AG04450 (cell line): ENCODE measurements at places on chromosomes 3 and 15.

- DNase-seq: no peak
Observed at GRCh38 chr3:136583823-136584222, 168.4 kb downstream of the STAG1 start.

GRCh38 chr3:147654827-147655226 is 245.7 kb downstream of the ZIC1 start:
- no peak for DNase-seq

DNA sequence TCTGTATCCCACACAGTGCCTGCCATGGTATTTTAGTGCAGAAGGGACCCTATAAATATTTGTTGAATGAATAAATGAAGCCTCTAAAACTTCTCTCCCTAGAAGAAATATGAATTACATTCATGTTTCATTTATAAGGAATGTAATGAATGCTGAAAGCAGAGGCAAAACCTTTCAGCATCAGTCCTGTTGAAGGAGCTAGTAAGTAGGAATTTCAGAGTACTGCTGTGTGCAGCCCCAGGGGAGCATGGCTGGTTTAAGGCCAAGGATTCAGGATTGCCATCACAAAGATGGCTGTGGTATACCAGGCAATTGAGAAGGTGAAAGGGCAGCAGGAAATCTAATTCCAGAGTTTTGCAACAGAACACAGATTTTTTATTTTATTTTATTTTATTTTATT is 1131.4 kb downstream of the IGSF11 start:
- peak; percentile 43 for DNase-seq

DNA sequence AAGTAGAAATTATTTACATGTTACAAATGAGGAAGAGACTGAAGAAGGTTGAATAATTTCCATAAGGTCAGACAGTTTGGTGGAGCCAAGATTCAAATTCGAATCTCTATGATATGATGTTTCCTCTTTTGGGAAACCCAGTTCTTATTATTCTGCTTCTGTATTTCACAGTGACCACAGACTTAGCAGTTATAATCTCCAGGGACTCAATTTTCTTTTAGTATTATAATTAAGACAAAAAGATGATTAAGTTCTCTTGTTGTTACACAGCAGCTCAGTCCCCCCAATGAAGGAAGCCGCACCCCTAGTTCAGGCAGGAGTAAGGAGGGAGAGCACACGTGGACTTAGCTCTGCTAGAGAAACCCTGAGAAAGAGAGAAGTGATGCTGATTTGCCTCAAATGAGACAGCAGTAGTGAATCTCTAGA is 130.6 kb downstream of the CCNL1 start:
- DNase-seq: no peak

GRCh38 chr15:66774001-66774814 is 72.2 kb downstream of the SMAD6 start:
- no peak for DNase-seq

GRCh38 chr15:63146684-63147083 is 10.6 kb downstream of the RPS27L start:
- DNase-seq: no peak

- no peak for DNase-seq
Observed at GRCh38 chr3:144521131-144521530, 549.5 kb downstream of the DIPK2A start.
